ENCODE measurements at places on chromosomes 2 and 18.

GRCh38 chr2:128605421-128605820, 286.8 kb upstream of the HS6ST1 start:
- no peak for DNase-seq

DNA sequence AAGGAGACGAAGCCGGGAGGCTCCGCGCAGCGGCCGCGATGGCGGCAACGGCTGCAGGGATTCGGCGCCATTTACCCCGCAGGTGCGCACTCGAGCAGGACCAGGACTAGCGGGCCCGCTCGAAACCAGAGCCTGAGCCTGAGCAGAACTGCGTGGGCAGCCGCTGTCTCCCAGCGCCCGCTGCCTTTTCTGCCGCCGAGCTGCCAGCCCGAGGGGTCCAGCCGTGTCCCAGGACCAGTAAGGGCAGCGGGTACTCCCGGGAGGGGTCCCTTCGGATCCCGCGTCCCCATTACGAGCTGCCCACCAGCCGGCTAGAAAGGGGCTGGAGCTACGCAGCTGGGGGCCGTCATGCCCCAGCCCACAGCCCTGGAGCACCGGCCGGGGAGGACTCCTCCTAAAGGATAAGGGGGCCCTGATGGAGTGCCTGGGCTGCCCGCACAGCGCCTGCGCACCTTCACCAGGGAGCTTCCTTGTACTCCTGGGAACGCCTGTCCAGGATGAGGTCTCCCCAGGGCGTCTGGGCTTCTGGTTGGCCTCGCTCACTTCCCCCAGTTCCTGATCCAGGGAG, 9.9 kb downstream of the ALPP start:
- DNase-seq, result no peak

DNA sequence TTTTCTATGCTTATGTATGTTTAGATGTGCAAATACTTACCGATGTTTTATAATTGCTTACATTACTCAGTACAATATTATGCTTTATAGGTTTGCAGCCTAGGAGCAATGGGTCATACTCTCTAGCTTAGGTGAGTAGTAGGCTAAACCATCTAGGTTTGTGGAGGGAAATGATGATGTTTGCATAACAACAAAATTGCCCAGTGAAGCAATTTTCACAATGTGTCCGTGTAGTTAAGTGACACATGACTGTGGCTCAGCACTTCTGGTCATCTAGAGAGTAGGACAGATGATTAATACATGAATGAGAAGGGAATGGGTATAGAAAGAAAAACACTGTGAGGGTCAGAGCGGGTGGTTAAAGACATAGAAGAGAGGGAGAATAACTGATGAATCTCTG, 2116.2 kb upstream of the PIK3C3 start:
- no peak for DNase-seq

DNA sequence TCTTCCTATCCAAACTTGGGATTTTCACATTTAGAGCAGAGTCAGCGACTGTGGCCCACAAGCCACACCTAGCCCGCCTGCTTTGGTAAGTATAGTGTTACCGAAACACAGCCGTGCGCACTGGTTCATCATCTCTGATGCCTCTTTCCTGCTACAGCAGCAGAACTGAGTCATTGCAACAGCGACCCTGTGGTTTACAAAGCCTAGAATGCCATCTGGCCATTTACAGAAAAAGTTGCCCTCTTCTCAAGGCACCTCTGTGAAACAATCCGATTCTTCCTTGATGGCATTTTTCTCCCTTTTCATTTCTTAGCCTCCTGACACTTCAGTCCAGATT, 10.7 kb upstream of the IAH1 start:
- DNase-seq, result no peak

DNA sequence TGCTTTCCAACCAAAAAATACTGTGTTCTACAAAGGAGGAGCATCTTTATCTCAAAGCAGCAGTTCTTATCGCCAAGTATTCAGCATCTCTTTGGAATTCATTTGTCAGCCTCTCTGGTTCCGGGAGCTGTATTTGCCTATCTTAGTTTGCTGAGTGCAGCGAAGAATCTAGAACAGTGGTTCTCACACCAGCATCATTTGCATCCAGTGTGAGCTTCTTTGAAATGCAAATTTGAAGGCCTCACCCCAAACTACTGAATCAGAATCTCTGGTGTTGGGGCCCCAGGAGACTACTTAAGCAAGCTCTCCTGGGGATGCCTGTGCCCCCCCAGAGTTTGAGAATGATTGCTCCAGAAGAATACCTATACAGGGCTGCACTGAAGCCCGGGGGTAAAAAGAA, 1.5 kb upstream of the PTPN2 start:
- DNase-seq, result no peak

DNA sequence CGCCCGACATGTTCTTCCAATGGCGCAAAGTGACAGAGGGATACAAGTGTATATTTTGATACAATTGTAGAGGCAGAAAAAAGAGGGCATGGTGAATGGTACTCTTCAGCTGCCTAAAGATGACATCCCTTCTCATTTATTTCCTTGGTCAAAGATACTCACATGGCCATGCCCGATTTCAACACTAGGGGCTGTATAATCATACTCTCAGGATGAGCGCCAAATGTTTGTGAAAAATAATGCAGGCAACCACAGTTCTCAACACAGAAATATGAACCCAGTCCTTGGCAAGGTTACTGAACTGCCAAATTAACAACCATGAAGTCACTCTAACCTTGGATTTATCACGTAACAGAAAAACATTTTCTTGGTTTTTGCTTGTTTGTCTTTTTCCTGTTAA, 204.4 kb downstream of the CCDC102B start:
- DNase-seq, result no peak

- no peak for DNase-seq
Observed at GRCh38 chr2:197073701-197074433, 147.4 kb upstream of the PGAP1 start.

- DNase-seq, result peak; percentile 59
Observed at GRCh38 chr2:9060819-9061218, 57.3 kb upstream of the MBOAT2 start.

- no peak for DNase-seq
Observed at GRCh38 chr2:117058366-117058765, 756.1 kb upstream of the DDX18 start.

DNA sequence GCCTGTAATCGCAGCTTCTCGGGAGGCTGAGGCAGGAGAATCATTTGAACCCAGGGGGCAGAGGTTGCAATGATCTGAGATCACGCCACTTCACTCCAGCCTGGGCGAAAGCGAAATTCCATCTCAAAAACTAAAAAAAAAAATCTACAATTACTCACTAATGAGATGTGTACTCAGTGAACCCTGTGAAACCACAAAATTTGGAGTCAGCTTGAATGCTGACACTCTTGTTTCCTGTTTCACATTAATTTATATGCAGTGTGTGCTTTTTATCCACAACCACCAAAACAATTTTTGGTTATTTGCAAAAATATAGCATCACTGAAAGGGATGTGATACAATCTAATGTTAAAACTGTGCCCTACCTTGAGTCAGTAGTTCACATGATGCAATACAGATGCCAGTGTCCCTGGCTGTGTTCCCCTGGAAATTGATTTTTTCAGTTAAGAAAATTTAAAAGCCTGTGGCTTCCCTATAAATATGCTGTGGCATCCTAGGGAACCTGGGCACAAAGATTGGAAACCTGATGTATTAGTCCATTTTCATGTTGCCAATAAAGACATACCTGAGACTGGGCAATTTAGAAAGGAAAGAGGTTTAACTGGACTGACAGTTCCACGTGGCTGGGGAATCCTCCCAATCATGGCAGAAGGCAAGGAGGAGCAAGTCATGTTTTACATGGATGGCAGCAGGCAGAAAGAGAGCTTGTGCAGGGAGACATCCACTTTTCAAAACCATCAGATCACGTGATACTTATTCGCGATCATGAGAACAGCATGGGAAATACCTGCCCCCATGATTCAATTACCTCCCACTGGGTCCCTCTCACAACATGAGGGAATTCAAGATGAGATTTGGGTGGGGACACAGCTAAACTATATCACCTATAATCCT, 337.5 kb upstream of the NT5C1B start:
- DNase-seq, result no peak

DNA sequence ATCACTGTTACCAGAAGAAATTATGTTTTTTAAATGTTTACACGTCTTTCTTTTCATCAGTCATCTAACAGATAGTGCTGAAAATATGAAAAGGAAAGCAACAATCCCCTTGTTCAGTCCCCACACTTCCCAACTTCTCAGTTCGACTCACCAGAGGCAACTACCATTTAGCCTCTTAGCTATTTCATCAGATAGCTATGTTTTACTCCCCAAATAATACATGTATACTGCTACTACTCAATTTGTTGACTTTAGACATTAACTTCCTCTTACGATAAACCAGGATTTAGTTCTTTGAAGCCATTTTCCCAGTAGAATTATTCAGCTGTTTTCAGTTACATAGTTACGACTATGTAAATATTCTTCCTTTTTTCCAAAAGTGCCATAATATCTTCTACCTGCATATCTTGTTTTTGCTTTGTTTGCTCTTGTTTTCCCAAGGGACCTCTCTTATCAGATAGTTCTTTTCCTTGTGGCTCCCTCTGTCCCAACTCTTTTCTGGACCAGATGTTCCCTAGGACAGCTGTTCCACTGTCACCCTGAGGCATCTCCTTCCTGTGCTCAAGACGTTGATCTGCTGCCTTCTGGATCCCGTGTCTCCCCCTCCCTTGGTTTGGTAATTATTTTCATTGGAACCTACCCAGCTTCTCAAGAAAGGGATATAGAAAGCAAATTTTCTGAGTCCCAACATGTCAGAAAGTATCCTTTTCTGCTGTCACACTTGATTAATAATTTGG, 289.3 kb upstream of the TANK start:
- DNase-seq, result no peak

DNA sequence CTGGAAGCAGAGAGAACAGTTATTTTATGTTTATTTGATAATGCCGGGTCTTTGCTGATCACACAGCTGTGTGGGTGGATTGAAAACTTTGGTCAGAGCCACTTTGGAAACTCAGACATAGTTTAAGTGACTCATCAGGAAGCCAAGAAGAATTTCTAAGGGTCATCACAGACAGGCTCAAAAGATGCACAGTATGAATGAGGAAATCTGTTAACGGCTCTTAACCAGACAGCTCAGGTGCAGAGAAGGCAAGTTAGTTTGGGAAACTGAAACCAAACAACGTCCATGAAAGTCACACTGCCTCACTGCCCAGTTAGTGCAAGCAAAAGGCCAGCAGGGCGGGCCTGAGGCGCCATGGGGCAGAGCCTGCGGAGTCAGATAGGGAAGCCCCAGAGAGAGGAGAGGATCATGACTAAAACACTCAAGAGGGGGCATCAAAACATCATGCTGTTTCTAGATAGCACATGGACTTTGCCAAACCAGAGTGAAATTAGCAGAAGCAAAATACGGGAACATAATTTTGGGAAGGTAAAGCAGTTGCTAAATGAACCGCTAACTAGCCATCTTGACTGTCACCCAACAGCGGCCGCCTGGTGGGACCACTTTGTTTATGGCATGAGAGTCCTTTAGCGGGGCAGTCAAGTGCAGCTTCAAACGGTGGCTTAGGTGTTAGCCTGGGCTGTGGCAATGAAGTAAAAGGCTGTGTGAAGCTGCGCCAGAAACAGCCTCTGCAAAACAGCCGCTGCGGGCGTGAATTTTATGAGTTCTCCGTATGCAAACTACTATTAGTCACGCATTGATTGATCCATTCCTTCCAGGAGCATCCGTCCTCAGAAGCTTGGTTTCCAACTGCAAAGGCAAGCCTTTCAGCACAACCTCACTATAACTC, 101.2 kb downstream of the KCTD18 start:
- DNase-seq, result no peak

- DNase-seq, result peak; percentile 61
Observed at GRCh38 chr2:28250006-28250405, 142.7 kb upstream of the FOSL2 start.

DNA sequence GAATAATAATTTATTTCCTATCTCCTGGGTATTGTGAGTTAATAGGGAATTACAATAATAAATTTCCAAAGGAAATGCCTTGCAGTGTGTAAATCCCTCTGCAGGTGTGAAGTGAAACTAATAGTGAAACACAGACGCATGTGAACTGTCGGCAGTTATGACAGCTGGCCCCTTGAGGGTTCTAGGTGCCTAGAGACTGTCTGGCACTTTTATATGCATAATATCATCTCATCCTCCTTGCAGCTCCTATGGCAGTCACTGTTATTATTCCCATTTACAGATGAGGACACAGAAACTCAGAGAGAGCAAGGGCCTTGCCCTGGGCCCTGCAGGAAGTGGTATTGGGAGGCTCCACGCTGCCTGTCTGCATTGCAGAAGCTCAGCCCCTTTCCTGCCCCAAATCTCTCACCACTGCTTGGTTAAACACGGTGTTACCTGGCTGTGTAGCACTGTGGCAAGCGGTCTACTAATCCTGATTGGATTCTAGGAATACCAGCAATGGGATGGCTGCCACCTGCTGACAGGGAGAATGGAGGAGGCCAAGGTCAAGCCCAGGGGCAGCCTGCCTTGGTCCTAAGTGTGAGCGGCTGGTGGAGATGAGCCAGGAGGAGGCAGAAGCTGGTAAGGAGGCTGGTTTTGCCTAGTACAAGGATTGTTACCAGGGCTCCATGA, 32.8 kb upstream of the ACKR3 start:
- DNase-seq, result no peak

- DNase-seq, result no peak
Observed at GRCh38 chr2:85741211-85741832, 12.5 kb upstream of the ATOH8 start.

GRCh38 chr2:194539425-194539824, 1117.6 kb upstream of the SLC39A10 start:
- DNase-seq, result no peak

DNA sequence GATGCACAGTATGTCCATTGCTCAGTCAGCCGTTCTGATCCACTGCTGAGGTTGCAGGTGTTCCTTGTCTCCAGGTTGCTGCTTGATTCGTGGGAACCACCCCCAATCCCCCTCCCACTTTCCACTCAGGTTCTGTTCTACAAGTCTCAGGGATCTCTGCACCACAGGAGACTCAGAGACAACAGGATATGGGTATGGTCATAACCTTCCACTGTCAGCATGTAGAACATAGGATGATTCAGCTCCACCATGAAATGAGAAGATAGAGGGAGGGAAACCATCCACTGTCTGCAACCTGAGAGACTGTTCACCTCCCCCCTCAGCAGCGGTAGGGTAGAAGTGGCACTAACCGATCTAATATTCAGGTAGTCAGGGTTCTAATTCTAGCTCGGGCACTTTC, 19.0 kb upstream of the KLF7 start:
- DNase-seq, result no peak

DNA sequence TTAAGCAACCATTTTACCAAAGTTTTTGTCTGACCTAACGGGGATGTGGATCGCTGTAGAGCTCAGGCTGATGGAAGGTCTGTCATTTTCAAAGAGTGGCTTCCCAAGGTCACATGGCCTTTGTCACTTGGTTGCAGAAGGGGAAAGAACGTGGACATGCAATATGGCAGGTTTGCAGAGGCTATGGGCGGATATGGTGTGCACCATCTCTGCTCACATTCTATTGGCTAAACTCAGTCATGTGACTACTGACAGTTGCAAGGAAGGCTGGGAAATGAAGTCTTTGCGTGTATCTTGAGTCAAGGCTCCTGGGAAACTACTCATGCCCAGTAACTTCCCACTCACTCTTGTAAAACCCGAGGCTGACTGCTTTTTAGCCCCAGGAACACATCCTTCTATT, 96.8 kb downstream of the ST6GAL2 start:
- peak; percentile 30 for DNase-seq

Data from BE2C (cell line).